ENCODE measurements at places on chromosomes 3 and 15.

DNA sequence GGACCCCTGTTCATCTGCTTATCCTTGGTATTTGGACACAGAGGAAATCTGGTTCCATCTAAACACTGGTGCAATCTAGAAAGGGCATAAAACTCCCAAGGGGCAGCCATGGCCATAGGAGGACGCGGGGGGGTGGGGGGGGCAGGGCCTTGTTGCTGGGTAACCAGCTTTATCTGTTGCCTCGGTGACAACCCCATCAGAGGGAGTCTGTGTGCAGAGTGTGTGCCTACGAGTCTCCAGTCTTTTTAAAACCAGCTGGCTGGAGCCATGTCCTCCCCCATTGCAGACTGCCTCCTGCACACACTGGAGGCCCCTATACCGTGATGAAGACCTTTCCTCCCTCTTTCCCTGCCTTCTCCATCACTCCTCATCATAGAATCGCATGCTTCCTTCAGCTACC, 26.4 kb upstream of the CORO2B start:
- no peak for DNase-seq

- DNase-seq, result no peak
Measured at GRCh38 chr3:2802429-2802828, 307.7 kb downstream of the IL5RA start.

DNA sequence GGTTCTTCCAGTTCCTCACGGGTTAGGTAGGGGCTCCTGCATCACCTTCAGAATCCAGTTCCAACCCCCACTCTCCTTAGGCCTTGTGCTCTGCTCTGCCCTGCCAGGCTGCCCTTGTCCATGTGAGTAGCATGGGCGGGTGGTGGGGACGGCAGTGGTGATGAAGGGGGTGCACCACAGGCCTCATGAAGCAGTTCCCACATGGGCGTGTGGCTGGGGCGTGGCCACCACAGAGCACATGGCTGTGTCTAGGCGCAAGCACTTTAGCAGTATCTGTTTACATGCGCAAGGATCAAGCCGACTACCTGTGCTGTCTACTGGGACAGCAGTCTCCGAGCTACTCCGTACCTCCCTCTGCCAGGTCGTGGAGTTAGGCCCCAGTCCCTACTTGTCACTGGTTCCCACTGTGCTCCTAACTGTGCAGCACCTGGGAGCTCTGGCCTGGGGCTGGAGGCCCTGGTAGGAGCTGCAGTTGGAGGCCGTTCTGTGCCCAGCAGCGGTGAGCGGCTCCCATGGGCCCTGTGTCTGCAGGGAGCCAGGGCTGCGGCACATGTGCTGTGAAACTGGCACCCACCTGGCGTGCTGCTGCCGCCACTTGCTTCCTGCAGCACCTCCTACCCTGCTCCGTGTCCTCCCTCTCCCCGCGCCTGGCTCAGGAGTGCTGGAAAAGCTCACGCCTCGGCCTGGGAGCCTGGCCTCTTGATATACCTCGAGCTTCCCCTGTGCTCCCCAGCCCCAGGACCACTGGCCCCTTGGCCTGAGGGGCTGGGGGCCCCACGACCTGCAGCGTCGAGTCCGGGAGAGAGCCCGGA, 53.5 kb downstream of the PLXNA1 start:
- no peak for DNase-seq

DNA sequence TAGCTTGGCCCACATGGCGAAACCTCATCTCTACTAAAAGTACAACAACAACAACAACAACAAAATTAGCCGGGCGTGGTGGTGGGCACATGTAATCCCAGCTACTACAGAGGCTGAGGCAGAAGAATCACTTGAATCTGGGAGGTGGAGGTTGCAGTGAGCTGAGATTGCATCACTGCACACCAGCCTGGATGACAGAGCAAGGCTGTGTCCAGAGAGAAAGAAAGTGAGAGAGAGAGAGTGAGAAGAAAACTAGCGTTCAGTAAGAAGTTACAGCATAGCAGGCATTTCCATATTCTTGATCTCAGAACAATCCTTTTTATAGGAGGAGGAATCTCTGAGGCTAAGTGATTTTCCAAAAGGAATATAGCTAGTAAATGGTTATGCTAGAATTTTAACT, 1076.1 kb downstream of the AGBL1 start:
- no peak for DNase-seq

GRCh38 chr3:120858521-120858920, 49.5 kb upstream of the STXBP5L start:
- no peak for DNase-seq

DNA sequence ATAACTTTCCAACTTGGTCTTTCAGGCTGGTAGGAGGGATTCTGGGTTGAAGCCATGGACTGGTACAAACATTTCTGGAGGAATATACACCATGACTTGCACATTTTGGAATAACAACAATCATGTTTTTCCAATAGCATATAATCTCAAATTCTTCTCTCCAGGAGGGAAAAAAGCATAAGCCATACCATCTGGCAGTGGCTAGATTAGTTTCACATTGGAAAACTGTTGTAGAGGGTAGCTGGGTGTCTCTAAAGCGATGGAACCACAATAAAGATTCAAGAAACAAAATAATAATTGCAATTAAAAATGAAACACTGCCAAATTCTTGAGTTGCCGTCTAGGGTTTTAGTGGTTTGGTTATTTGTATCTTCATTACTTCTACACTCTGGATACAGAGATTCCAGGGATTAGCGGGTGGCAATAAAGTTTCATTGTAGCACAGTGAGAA, 278.5 kb upstream of the RASGRP1 start:
- no peak for DNase-seq

GRCh38 chr3:147298511-147298982, 107.8 kb downstream of the ZIC4 start:
- DNase-seq, result no peak
